Right lobe of liver (tissue), 6 donors: ENCODE measurements at places on chromosomes 1 and 21. TPM values are rescaled to one million over a fixed set of nuclear protein-coding genes. Genes with fewer than 3 reads are reported as not detected.

The ZBTB8OS gene
- 19.6 TPM for total RNA-seq

GRCh38 chr1:214957330-214958137 is 125.0 kb upstream of the KCNK2 start:
- no peaks in the 10 kb centered on the region for H3K36me3 ChIP-seq
- no peaks in the 10 kb centered on the region for H3K27me3 ChIP-seq
- no peak for DNase-seq
- H3K4me3 ChIP-seq = no peak overlapping the region
- no peaks in the 10 kb centered on the region for H3K4me1 ChIP-seq

GRCh38 chr21:46082713-46082962 is 15.3 kb upstream of the COL6A2 start:
- H3K4me1 ChIP-seq = no peaks in the 10 kb centered on the region
- no peak overlapping the region for H3K4me3 ChIP-seq
- H3K36me3 ChIP-seq = no peaks in the 10 kb centered on the region
- no peak overlapping the region for H3K27ac ChIP-seq
- DNase-seq = peak; percentile 35

- H3K4me1 ChIP-seq = no peaks in the 10 kb centered on the region
- no peak for DNase-seq
- no peaks in the 10 kb centered on the region for H3K27me3 ChIP-seq
- no peak overlapping the region for H3K27ac ChIP-seq
- H3K36me3 ChIP-seq = no peaks in the 10 kb centered on the region
These were observed 16.8 kb downstream of the PLA2G5 start for GRCh38 chr1:20086800-20087199.

- no peaks in the 10 kb centered on the region for H3K4me1 ChIP-seq
- no peak overlapping the region for H3K27ac ChIP-seq
- no peaks in the 10 kb centered on the region for H3K27me3 ChIP-seq
- no peaks in the 10 kb centered on the region for H3K36me3 ChIP-seq
- H3K4me3 ChIP-seq = no peak overlapping the region
These were observed 285.3 kb upstream of the C1orf105 start for GRCh38 chr1:172135076-172135672.

DNA sequence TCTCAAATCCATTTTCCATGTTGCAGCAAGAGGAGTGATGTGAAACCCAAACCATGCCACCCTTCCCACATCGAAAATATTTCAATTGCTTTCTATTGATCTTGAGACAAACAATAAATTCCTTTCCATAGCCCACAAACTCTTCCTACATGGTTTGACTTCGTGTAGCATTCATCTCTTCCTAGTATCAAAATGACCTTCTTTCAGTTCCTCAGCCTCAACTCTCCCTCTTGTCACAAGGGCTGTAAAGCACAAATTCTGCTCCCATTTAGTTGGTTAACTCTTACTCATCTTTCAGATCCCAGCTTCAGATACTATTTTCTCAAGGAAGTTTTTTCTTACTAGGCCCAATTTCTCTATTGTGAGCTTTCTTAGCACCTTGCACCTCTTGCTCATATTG is 99.0 kb downstream of the ZNF281 start:
- H3K4me3 ChIP-seq = no peak overlapping the region
- no peaks in the 10 kb centered on the region for H3K36me3 ChIP-seq
- no peaks in the 10 kb centered on the region for H3K27me3 ChIP-seq
- no peak overlapping the region for H3K27ac ChIP-seq
